Common myeloid progenitor, CD34-positive (primary cell): ENCODE measurements at places on chromosomes 1 and 21.

DNA sequence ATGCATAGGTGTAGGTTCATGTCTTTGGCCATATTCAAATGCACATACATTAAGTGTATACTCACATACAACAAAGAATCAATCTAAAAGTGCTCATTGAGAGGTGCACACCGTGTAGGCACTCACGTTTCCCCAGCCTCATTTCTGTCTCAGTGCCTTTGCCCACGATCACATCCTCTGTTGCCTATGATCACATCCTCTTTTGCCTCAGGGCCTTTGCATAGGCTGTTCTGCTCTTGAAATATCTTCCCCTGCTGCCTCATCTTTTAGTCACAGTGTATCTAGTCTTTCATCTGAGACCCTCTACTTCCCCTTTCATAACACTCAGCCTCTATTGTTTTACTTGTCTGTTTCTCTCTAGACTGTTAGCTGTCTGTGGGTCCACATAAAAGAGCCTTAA is 69.3 kb downstream of the FOXD2 start:
- H3K27me3 ChIP-seq = peaks cover 32% of the 10 kb centered on the region
- H3K4me1 ChIP-seq = peaks cover 18% of the 10 kb centered on the region
- H3K27ac ChIP-seq = no peak overlapping the region
- no peak overlapping the region for H3K4me3 ChIP-seq
- H3K36me3 ChIP-seq = no peaks in the 10 kb centered on the region

GRCh38 chr1:209454340-209454994 is 129.0 kb upstream of the CAMK1G start:
- H3K27ac ChIP-seq = no peak overlapping the region
- DNase-seq = no peak

GRCh38 chr1:99849413-99849743 is 783 bp upstream of the AGL start:
- H3K4me1 ChIP-seq = peaks cover 4% of the 10 kb centered on the region
- H3K4me3 ChIP-seq = peak overlapping the region; percentile 96
- no peak for DNase-seq
- peak overlapping the region; percentile 88 for H3K27ac ChIP-seq

GRCh38 chr21:26835027-26835713 is 10.0 kb downstream of the ADAMTS1 start:
- no peaks in the 10 kb centered on the region for H3K27me3 ChIP-seq
- H3K27ac ChIP-seq = no peak overlapping the region
- no peak overlapping the region for H3K4me3 ChIP-seq
- no peaks in the 10 kb centered on the region for H3K36me3 ChIP-seq
- peaks cover 11% of the 10 kb centered on the region for H3K4me1 ChIP-seq

DNA sequence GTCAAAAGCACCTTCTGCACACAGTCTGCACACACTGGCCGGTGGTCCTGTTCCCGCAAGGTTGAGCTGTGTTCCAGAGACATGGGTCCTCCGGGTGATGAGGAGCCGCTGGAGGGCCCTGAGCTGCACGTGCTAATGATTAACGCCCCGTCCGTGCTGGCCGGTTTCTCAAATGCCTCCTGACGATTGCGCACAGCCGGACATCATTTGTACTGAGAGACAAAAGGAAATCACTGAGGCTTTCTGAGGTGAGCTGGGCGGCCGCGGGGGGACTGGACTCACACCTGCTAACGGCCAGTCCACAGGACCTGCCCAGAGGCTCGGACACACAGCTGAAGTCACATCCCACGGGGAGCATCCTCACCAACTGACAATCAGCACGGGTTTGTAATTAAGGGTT is 29.2 kb downstream of the POFUT2 start:
- no peak overlapping the region for H3K4me3 ChIP-seq
- peaks cover 25% of the 10 kb centered on the region for H3K4me1 ChIP-seq
- H3K27ac ChIP-seq = no peak overlapping the region

DNA sequence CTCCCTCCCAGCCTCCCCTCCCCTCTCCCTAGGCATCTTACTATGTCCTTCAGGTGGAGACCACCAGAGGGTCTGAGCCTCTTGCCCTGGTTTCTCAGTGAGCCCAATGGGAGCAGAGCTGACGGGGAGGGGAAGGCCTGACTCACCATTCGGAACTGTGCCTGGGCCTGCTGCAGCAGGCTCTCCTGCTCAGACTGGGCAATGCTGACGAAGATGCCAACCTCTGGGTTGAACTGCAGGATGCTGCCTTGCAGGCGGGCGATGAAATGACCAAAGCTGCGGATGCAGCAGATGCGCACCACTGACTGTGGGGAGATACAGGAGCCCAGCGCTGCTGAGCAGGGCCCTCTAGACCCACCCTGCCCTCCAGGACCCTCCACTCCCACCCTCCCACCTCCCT is 11.0 kb upstream of the PAQR6 start:
- no peak overlapping the region for H3K27ac ChIP-seq
- no peaks in the 10 kb centered on the region for H3K27me3 ChIP-seq
- H3K36me3 ChIP-seq = peaks cover 10% of the 10 kb centered on the region
- DNase-seq = no peak
- no peak overlapping the region for H3K4me3 ChIP-seq

DNA sequence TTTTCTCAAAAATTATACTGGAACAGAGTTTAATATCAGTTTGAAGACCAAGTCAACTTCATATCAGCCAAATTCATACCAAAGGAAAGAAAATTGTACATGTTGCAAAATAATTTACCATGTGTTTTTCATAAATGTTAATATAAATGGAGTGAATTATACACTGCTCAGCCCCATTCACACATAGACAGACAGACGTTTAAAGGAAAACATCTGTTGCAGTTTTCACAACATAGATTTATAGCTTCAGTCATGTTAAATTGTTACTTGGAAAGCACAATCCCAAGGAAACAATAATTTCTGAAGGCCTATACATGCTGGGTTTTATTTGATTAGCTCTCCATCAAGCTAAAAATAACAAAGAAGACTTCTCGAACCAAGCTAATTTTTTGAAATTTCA is 27.8 kb upstream of the HYI start:
- no peaks in the 10 kb centered on the region for H3K27me3 ChIP-seq
- no peak overlapping the region for H3K27ac ChIP-seq
- no peaks in the 10 kb centered on the region for H3K4me1 ChIP-seq
- DNase-seq = no peak

DNA sequence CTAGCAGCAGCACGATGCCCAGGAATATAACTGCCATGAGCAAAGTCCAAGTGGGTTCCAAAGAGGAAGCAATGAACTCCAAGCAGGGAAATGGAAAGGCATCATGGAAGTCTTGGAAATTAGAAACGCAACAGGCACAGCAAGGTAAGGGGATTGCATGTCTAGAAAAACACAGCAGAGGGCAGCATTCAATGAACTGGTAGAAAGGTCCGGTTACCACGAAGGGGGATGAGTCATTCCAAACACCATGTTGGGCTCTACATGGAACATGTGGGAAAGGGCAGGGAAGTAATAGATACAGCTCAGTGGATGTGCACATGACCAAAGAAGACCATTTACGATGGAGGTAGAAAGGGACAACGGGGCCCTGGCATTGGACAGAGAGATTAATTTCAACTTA is 36.4 kb downstream of the RXRG start:
- no peak overlapping the region for H3K27ac ChIP-seq
- H3K27me3 ChIP-seq = peaks cover 17% of the 10 kb centered on the region
- no peaks in the 10 kb centered on the region for H3K36me3 ChIP-seq

DNA sequence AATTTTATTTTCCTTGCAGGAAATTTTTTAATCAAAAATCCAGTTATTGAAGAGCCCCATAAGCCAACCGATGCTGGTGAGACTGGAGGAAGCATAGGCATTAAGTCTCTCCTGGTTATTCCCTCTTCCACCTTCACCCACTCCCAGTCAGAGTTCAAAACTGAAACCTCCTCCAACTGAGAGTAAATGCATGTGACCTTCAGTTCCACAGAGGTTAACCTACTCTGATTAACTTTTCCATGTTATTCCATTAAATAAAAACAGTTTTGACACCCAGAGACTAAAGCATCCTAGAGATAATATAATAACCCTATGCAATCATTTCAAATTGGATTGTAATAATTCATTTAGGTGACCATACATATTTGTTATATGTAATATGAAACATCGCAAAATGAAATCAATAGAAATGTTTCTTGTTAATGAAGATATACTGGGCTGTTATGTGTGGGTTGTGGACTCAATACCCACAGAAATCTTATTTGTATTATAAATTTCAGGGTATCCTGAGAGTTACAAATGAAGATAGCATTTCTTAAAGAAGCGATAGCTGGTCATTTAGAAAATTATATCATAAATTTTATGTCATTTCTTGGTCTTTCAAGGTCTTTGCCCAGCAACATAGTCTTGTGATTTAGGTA is 376.5 kb downstream of the SETD4 start:
- no peak overlapping the region for H3K4me3 ChIP-seq
- DNase-seq = no peak
- H3K27ac ChIP-seq = no peak overlapping the region
- H3K4me1 ChIP-seq = no peaks in the 10 kb centered on the region
- no peaks in the 10 kb centered on the region for H3K36me3 ChIP-seq

DNA sequence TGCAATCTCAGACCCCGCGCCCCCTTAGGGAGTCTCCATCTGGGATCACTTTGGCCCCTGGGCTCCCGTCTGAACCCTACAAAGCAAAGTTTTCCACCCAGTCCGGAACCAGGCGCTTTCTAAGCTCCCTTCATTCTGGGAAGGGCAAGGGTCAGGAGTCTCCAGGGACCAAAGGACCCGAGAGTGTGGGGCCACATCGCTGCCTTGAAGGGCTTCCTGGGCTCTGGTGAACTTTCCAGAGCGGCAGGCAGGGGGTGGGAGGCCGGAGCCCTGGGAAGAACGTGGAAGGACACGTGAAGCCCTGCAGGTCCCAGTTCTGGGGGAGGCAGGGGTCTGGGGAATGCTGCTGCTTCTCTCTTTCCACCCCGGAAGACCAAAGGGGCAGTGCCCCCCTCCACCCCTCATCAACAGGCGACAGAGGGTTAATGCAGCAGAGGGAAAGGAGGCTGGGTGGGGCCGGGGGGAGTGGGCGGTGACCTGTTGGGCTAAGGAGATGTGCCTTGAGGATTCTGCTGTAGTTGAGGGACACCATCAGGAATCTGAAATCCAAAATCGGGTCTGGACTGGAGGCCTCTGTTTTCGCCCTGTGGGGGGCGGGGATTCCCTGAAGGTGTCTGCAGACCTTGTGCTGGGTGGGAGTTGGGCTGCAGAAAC is 734 bp downstream of the CDK18 start:
- H3K36me3 ChIP-seq = no peaks in the 10 kb centered on the region
- H3K4me3 ChIP-seq = peak overlapping the region; percentile 65
- H3K27me3 ChIP-seq = no peaks in the 10 kb centered on the region
- no peak overlapping the region for H3K27ac ChIP-seq
- DNase-seq = no peak
- peaks cover 24% of the 10 kb centered on the region for H3K4me1 ChIP-seq

DNA sequence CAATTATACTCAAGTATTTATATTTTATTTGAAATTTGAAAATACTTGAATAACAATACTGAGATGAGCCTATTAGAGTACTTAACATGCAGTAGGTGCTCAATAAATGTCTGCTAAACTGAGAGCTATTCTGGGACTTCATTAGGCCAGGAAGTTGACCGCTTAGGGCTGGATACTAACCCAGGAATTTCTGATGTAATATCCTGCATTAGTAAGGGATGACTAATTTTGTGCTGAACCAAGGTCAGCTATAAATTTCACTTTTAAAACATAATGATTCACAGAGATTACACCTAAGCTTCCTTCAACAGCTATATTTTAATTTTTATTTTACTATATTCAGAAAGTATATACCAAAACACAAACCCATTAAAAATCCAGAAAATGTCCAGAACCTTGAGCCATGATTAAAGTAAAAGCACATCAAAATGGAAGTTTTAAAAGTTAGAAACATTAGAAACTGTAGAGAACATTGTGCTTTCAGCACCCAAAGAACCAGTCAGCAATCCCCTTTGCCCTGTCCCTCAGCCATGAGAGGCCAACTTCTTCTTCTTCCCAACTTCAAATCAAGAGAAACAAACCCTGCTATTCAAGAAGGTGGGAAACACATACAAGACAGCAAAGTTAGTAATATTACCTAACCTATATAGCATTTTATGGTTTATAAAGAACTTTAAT is 35.4 kb downstream of the WNT2B start:
- H3K27ac ChIP-seq = no peak overlapping the region
- H3K4me3 ChIP-seq = no peak overlapping the region
- H3K27me3 ChIP-seq = no peaks in the 10 kb centered on the region
- H3K4me1 ChIP-seq = peaks cover 5% of the 10 kb centered on the region
- H3K36me3 ChIP-seq = peaks cover 3% of the 10 kb centered on the region
- DNase-seq = no peak

- no peak for DNase-seq
- no peak overlapping the region for H3K27ac ChIP-seq
- H3K36me3 ChIP-seq = no peaks in the 10 kb centered on the region
- H3K4me1 ChIP-seq = no peaks in the 10 kb centered on the region
- H3K27me3 ChIP-seq = no peaks in the 10 kb centered on the region
These were observed 248.6 kb downstream of the OLFM3 start for GRCh38 chr1:101748077-101748476.

- DNase-seq = no peak
- H3K4me3 ChIP-seq = no peak overlapping the region
- no peak overlapping the region for H3K27ac ChIP-seq
- H3K4me1 ChIP-seq = peaks cover 30% of the 10 kb centered on the region
- H3K27me3 ChIP-seq = peaks cover 4% of the 10 kb centered on the region
These were observed 25.3 kb downstream of the ACTA1 start for GRCh38 chr1:229408458-229409037.

GRCh38 chr1:175399795-175400194 is 207.2 kb upstream of the KIAA0040 start:
- H3K36me3 ChIP-seq = no peaks in the 10 kb centered on the region
- peaks cover 3% of the 10 kb centered on the region for H3K27me3 ChIP-seq
- no peaks in the 10 kb centered on the region for H3K4me1 ChIP-seq
- DNase-seq = no peak
- H3K4me3 ChIP-seq = no peak overlapping the region

DNA sequence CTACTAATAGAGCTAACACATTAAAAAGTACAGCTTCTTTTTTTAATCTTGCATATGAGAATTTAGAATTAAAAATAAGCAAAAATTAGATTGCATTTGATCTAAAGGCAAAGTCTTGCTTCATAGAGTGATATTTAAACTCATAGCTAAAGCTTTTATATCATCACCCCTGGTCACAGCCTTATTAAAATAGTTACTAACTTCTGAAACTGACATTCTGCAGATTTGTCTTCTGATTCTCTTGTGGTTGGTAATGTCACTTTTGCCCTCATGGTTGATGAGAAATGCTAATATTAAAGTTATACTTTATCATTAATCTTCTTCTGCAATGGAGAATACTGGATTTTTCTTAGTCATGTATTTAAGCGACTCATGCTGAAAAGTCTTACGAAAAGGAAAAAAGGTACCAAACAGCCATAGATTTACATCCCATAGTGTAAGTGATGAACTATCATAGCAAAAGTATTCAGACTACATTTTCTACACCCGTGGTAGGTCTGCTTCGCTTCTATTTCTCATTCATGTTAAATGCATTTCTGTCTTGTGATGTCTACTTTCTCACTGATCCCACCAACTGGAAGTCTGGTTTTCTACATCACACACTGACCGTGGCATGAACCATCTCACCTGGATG is 330.5 kb upstream of the B3GALT2 start:
- no peak for DNase-seq
- no peak overlapping the region for H3K27ac ChIP-seq
- no peaks in the 10 kb centered on the region for H3K4me1 ChIP-seq
- no peaks in the 10 kb centered on the region for H3K27me3 ChIP-seq

- H3K36me3 ChIP-seq = no peaks in the 10 kb centered on the region
- peaks cover 9% of the 10 kb centered on the region for H3K27me3 ChIP-seq
- no peaks in the 10 kb centered on the region for H3K4me1 ChIP-seq
- no peak overlapping the region for H3K4me3 ChIP-seq
These were observed 149.5 kb downstream of the GRIK3 start for GRCh38 chr1:36884801-36885200.
